ENCODE measurements at places on chromosomes 7 and 10.

DNA sequence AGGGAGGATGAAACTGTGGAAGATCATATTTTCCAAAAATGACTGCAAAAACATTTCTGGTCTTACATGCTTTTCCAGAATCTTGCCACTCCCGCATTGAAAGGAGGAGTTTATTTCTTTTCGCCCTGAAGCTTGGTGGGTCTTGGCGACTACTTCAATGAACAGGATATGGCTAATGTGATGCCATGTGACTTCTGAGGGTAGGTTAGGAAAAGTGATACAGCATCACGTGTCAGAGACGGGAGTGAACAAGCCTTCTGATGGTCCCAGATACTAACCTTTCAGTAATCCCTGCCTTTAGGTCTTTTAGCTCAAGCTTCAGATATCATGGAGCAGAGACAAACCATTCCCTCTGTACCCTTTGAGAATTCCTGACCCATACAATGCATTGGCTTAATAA, 192.2 kb upstream of the HPS1 start:
- no peak for DNase-seq

DNA sequence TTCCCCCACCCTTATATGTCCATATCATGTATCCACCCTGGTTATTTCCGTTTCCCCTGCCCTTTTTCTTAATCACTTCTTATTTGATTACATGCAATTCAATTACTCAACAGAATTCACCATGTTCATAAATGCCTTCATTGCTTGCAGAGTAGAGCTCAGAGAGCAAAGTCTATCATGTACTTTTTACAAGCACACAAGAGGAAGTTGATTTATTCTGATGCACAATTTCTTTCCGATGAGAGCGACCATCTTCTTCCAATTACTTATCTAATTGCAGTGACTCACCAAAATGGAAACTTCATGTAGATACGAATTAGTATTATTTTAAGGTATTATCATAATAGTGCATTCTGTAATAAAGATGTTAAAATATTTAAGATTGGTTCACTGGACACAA, 430.5 kb upstream of the KLF6 start:
- DNase-seq, result no peak

GRCh38 chr10:20986049-20986448, 88.9 kb upstream of the NEBL start:
- DNase-seq, result no peak

DNA sequence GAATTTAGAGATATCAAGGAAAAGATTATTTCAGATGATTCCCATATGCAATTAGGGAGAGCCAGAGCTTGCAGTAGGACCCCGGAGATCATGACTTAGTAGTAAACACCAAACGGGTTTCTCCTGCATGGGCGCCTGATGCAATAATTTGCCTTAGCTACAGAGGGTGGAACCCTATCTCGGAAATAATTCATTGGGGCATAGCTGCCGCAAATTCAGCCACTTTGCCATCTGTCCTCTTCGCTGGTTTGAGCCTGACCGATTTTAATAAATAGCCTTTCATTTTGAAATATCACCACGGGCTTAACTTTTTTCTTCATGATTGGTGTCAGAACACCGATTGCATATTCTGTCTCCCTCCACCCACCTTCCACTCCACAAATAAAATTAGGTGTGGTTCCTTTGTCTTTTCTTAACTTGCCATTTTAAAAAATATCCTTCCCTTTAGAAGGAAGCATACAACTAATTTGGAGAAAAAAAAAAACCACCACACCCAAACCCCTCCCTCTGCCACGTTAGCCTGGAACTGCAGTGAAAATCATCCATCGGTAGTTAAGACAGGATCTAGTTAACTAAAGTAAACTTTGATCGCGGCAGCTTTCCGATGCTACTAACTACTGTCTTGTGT, 1.4 kb downstream of the GARS1 start:
- DNase-seq, result no peak

GRCh38 chr10:121788717-121789116, 139.1 kb downstream of the ATE1 start:
- DNase-seq, result no peak

DNA sequence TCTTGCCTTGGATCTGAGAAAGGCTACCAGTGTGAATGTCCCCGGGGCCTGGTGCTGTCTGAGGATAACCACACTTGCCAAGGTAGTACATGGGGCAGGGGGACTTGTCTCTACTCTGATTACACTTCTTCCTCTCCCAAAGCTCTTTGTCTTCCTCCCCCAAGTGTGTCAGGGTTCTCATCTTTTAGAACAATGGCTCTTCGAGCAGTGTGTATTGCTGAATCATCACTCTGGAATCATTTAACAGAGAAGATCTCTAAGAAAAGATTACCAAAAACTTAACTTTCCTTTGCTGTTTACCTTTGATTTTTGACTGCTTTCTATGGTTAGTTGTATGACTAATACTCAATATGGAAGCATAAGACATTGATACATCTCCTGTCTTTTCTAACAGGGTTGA, 18.2 kb downstream of the OIT3 start:
- no peak for DNase-seq

- peak; percentile 72 for DNase-seq
These were observed 12.5 kb upstream of the EBLN1 start for GRCh38 chr10:22230158-22230833.

DNA sequence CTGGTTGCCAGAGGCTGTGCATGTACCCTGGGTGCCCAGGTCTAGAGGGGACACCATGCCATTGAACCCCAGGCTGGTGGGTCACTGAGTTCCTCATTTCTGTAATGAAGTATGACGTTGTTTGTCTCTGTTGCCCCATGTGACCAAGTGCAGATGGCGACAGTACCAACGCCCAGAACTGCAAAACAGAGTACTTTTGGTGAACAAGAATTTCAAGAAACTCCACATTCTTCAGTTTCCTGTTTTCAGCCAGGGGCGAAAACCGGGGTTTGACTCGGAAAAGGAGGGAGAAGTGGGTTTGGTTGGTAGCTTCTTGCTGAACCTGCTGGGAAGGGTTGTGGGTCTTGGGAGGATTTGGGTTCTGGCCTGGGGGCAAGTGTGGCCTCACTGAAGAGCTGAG, 18.2 kb downstream of the CYP17A1 start:
- peak; percentile 24 for DNase-seq

DNA sequence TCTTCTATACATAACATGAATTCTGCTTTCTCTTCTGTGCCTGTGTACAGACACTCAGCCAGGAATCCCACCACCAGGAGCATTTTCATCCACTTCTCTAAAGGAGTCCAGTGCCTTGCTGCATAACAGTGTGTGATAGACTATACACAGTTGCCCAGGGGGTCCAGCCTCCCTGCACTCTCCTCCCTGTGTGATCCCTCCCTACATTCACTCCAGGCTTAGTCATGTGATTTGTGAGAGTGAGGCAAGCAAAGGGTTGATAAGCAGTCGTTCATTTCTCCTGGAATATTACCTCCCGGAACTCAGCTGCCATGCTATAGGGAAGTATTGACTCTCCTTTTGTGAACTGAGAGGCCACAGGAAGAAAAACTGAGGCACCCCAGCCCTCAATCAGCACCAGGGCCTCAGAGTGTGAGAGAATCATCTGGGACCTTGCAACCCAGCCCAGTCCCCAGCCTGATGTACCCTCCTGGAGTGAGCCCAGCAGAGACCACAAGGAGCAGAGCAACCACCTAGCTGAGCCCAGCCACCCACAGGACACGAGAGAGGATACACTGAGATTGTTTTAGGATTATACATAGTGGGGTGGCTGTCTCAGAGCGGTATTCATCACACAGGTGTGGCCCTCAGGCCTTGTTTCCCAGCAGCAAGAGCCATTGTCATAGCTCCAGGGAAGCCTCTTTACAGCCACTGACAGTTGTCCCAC, 45.0 kb upstream of the EEPD1 start:
- no peak for DNase-seq

DNA sequence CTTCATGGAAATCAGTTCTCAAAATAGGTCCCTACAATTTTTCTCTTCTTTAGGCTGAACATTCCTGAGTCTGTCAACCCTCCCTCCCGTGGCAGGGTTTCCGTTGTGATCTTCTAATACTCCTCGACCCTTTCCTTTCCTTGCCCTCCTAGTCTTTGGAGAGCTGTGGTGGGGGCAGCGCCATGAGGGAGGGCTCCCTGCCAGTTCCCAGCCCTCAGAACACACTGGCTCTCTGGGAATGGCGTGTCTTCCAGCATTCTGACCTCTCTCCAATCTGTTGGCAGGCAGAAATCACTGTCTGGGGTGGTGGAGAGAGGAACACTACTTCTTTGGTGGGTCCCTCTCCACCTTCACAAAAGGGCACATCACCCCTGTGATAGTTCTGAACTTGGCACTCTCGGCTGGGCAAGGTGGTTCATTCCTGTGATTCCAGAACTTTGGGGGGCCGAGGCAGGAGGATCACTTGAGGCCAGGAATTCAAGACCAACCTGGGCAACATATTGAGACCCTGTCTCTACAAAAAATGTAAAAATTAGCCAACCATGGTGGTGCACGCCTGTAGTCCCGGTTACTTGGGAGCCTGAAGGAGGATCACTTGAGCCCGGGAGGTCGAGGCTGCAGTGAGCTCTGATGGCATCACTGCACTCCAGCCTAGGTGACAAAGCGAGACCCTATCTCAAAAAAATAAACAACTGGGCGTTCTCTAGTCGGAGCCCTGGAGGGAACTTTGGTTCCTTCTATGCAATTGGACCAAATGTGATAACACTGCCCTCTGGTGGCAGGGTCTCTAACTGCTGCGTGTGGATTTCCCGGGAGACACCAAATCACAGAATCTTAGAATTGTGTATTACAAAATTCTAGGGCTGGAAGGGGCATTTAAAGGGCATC, 13.1 kb upstream of the ARPC1A start:
- DNase-seq, result peak; percentile 73

DNA sequence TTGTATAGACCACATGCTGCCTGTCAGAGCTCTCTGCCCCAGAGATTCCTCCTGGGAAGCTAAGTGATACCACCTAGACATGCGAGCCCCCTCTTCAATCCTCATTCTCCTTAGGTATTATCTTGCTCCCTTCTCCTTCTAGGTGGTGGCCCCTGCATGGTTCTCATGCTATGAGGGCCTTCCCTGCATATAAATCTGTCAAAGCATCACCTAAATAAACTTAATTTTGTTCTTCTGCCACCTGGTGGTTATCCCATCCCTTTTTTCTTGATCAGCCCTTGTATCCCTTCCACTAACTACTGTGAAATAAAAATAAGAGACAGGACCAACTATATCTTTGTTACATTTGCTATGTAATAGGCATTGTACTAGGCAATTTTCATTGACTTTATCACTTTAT, 242.1 kb downstream of the CDC14C start:
- DNase-seq, result no peak

DNA sequence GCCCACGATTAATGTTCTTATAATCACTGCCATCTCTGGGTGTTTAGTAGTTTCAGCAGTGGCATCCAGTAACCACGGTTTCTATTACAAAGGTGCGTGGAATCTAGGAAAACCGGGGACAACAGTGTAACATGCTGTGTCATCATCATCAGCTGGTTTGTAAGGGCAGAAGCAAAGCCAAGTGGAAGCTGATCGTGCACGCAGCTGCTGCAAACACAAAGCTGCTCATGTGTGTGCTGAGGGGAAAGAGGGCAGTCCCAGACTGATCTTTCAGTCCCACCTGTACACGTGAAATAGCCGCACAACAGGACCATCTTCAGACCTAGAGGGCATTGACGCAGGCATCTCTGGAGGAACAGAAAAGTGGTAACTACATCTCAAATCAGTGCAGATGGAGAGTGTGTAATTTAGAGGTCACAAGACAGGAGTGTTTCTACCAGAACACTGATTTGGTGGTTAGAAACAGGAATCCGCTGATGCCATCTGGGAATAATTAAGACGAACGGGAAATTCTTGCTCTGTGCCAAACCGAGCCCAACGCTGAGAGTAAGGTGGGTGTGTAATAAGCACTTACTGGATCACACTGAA, 13.4 kb downstream of the ANKRD16 start:
- DNase-seq, result no peak

- peak; percentile 62 for DNase-seq
These were observed 2.3 kb downstream of the CDK13 start for GRCh38 chr7:39952374-39952773.

- no peak for DNase-seq
These were observed 1140.0 kb upstream of the AUTS2 start for GRCh38 chr7:68458010-68458908.

DNA sequence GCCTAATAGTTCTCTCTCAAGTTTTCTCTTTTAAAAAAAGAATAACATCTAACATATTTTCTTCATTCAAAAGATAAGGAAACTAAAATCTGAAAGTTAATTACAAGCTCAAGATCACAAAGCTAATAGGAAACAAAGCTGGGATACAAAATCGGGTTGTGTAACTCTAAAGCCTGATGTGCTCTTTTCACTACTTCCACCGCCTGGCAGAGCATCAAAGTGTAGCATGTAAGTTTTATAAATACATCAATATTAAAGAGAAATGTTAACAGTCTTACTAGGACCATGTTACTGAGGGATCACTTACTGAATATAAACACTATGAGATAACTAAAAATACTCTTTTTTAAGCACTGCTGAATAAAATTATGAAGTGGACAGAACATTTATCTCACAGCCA, 97.2 kb downstream of the KMT2C start:
- DNase-seq, result no peak

GRCh38 chr7:18820981-18821380, 296.5 kb downstream of the TWIST1 start:
- no peak for DNase-seq

DNA sequence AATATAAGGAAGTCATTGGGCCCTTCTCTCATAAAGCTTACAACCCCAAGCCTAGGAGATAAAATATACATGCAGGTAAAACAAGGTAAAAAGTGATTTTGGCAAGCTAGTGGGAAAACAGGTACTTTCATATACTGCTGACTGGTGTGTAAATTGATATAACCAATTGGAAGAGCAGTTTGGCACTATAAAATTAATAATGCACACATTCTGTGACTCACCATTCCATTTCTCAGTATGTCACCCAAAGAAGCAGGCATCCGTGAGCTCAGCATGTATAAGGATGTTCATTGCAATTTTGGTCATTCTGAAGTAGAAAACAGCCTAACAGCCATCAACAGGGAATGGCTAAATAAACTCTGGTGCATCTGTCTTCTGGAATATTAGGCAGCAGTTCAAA, 2.9 kb downstream of the MACROH2A2 start:
- DNase-seq, result no peak

DNA sequence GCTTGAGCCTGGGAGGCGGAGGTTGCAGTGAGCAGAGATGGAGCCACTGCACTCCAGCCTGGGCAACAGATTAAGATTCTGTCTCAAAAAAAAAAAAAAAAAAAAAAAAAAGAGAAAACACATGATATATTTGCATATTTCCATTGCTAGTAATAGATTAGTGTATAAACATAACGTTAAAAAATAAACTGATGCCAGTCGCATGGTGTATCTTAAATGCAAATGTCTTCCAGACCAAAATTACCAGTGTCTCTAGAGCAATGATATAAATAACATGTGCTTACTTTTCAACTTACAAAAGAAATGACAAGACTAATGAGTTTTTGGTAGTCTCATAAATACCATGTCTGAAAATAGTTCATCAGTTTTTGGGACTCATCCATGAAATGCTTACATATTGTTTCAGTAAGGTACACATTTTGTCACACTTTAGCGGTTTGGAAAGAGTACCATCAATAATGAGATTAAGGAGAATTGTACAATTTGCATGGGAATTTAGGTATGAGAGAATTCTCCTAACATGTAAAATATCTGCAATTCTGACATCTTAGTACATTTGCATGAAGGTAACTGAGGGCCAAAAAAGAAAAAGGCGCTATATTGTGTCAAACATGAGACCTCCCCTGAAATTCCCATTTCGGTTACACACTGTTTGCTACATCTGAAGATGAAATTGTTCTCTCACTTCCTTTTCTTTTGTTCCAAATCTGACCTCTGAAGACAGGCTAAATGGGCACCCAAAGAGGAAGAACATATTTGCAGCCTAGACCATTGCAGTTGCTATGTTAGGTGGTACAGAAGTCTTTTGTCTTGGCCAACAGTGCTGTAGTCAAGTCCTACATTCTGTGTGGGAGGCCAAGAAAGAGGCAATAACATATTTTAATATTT, 51.5 kb upstream of the PIP4K2A start:
- DNase-seq, result no peak
